ENCODE measurements at places on chromosomes 11 and 22. TPM values are rescaled to one million over a fixed set of nuclear protein-coding genes. Genes with fewer than 3 reads are reported as not detected.

DNA sequence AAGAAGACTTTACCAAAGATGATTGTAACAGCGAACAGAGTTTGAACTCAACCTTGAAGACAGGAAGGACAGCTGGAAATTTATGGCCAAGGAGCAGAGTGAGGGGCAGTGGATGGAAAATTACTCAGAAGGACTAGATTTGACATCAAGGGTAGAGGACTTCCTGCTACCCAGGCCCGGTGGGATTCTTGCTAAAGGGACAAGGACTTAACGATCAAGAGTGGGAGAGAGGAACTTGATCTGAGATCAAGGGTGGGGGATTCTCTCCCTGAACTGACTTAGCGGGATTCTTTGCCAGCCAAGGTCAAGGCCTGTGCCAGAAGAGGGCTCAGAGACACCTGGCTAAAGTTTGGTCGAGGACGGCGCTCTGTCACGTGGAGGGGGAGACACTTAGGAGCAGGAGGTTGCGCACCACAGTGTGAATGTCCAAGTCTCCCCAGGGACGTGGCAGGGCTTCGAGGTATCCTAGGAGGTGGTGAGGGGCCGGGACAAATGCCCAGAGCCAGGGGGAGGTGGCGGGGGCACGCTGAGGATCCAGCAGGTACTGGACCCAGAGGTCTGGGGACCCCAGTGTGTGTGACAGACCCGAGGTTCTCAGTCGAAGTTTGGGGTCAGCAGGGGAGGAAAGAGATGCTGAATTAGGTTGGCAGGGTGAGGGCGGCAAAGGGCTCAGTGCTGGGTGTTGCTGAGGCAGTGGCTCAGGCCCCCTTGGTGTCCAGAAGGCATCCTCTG, 46.1 kb upstream of the SHISAL1 start:
- DNase-seq = no peak

- no peak for DNase-seq
These were observed 213.4 kb upstream of the PITPNB start for GRCh38 chr22:28132466-28132865.

DNA sequence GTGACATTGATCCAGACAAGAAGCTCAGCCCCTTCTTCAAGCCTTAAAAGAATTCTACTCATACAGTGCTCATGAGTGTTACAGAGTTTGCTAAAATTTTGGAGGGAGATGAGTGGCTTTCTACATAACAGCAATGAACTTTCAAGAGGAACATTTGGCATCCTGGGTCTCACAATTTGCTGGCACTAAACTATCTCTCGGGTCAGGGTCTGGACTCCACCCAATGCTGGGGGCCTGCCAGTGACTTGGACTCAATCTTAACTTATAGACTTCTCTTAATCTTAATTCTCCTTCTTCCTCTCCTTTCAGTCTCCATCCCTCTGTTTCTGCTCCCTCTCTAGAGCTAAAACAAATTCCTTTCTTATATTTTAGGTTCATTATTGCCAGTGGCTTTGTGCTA, 317.9 kb downstream of the TMEM135 start:
- no peak for DNase-seq

DNA sequence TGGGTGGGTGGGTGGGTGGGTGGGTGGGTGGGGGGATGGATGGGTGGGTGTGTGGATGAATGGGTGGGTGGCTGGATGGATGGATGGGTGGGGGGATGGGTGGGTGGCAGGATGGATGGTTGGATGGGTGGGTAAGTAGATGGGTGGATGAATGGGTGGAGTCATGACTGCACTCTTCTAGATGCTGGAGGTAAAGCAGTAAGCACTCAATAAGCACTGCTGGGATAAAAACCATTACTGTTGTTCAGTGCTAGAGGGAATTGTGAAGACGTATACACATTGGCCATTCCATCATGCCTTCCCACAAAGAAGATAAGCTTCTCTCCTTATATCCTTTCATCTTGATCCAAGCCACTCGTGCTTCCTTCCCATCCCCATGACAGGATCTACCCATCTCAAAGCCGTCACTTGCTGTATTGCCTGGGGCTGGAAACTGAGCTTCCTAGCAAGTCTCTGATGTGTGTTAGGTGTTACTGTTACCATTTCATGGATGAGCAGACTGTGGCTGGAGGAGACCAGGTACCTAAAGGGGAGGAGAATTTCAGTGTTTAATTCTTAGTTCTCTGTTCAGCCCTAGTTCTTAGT, 74.8 kb downstream of the MICAL2 start:
- no peak for DNase-seq

- no peak for DNase-seq
These were observed 607.5 kb downstream of the METTL15 start for GRCh38 chr11:28715726-28716125.

The HORMAD2 gene
- not detected for polyA plus RNA-seq

GRCh38 chr22:33038836-33039235, 19.3 kb downstream of the SYN3 start:
- no peak for DNase-seq

GRCh38 chr11:1150769-1151365, 6.9 kb upstream of the MUC5AC start:
- DNase-seq = no peak

DNA sequence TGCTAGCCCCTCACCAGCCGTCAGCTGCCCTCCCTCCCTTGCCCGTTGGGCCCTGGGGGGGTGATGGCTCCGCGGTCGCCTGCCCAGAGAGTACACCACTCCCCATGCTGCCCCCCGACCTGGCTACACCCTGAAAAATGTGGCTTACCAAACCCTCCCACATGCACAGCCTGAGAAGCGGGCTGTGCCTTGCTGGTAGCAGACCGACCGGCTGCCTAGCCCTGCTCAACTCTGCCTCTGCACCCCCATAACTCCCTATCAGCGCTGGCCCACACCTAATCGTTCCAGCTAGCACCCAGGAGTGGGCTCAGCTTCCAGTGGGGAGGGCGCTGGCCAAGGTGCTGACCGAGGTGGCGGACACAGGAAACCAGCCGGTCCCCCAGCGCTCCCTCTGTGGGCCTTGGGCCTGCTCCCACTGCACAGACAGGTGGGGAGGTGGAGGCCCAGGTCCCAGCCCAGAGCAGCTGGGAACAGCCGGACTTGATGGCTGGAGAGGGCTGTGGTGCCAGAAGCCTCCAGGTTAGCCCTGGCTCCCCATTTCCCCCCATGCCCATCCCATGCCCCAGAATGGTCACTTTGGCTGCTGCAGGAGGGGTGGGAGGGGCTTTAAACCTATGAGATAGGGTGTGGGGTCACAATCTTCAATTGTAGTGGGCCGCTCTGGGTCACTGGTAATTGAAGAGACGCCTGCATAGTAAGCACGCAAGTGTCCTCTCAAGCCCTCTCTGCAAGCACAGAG, 32.1 kb upstream of the PRODH start:
- DNase-seq = no peak

DNA sequence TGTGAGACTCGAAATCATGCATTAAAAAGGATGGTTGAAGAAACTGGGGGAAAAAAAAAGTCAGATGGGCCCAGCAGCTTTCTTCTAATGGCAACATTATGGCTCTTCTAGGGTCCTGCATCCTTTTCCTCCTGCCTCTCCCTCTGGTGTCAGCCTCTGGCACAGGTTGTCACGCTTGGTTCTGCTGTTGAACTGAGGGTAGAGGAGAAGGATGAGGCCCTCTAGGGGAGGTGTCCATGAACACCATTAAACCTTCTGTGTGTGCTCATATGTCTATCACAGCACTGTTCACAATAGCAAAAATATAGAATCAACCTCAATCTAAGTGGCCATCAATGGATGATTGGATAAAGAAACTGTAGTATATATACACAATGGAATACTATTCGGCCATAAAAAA, 36.0 kb downstream of the BUD13 start:
- no peak for DNase-seq

DNA sequence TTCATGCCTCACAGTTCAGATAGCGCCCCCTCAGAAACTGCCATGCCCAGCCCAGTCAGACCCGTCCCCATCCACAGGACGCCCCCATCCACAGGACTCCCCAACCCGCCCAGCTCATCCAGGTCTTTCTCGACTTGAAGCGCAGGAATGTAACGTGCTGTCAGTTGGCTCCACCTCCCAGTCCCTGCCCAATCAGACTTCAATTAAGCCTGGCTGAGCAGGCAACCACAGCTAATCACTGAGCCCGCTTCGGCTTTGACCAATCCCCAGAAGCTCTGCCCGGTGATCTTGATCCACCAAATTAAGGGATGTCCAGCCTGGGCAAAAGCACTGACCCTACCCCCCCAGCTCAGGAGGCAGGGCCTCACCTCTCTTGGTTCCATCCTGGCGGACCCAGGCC, 10.5 kb upstream of the MFNG start:
- no peak for DNase-seq

The CYB5R2 gene
- polyA plus RNA-seq = 0.02 TPM

DNA sequence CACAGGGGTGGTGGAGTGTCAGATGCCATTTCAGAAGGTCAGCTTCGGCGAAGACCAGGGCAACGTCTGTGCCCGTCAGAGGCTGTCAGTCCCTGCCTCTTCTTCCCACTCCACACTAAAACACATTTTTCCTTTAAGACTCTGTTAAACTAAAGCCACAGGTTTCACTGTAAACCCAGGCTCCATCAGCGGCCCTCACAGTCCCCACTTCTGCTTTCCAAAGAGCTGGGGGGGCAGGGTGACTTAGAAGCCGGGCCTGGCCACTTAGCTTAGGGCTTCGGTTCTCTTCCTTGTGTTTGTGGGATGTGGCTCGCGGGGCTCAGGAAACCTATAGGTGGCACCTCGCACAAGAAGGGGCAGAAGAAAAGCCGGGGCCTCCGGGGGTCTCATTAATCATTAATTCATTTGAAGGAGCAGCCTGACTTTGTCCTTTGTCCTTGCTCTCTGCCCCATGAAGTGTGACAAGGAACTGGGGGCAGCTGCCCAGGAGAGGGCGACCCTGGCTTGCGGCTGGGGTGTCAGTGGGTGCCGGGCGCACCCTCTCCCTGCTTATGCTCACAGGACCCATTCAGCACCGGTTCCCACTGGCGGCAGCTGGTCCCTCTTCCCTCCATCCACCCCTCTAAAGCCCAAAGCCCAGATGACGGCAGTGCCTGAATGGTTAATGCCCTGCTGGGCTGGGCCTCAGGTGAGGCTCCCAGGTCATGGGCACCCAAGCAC, 4.1 kb downstream of the SLC25A45 start:
- DNase-seq = no peak

The KREMEN1 gene
- polyA plus RNA-seq = not detected

DNA sequence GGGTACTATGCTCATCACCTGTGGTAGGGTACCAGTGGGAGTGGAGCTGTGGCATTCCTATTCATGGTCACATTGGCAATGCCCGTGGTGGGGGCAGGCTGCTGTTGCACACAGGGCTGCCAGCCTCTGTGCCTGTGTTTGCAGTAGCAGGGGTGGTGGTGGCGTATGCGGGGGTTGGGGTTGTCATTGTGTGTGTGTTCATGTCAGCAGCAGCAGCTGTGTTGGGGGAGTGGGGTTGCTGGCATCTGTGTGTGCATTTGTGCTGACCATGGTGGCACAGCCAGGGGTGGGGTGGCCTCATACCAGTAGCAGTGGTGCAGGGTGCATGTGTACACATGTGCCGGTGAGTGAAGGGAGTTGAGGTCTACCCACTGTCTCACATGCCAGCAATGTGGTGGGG, 34.4 kb downstream of the TMEM225 start:
- no peak for DNase-seq

The KRTAP5-10 gene
- not detected for polyA plus RNA-seq

The GP1BB gene
- polyA plus RNA-seq = not detected

The SLC22A25 gene
- polyA plus RNA-seq = not detected

GRCh38 chr22:41273128-41273527, 12.9 kb downstream of the RANGAP1 start:
- DNase-seq = no peak

GRCh38 chr11:24509114-24509513, 12.3 kb downstream of the LUZP2 start:
- DNase-seq = no peak

DNA sequence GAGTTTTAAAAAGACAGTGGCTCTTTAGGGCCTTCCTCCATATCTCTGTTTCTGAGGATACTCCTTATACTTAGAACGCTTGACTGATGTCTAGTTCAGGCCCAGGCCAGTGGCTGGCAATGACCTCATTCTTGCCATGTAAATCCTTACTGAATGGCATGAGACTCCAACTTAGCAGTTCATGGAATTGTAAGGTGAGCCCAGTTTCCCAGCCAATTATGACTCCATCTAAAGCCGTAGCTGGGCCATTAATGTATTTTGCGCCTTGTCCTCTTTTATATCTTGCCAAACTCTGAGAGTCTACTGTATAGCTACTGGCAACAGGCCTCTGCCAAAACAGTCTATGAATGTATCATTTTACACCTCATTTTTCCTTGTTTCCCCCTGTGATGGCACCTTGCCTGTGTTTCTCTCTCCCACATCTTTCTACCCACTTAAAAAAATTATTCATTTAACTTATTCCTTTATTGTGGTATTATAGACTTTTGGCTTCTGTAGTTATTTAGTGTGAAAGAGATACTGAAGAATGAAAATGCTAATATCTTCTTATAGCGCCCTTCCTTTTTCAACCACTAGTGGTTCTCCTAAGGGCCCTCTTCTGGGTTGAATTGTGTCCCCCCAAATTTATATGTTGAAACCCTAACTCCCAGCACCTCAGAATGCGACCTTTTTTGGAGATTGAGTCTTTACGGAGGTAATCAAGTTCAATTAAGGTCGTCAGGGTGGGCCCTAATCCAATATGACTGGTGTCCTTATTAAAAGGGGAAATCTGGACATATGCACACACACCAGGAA, 67.4 kb downstream of the ZNRF3 start:
- DNase-seq = no peak

The CNIH2 gene
- polyA plus RNA-seq = not detected
